ENCODE measurements at places on chromosomes 16 and 17. TPM values are rescaled to one million over a fixed set of nuclear protein-coding genes. Genes with fewer than 3 reads are reported as not detected.
A peak's percentile ranks its signal among the peaks of the same experiment; 100 is the strongest.

The NPIPB9 gene
- not detected for total RNA-seq

The ANKRD13B gene
- total RNA-seq = 13.4 TPM

The ABCC6 gene
- total RNA-seq = 27.5 TPM

The TMEM92 gene
- total RNA-seq = 27.2 TPM

The AP1G1 gene
- total RNA-seq = 98.1 TPM

The CNGB1 gene
- 0.29 TPM for total RNA-seq

The MSL1 gene
- total RNA-seq = 90.9 TPM

The GUCY2D gene
- 0.63 TPM for total RNA-seq

The GALR2 gene
- total RNA-seq = 0.20 TPM

GRCh38 chr17:44063704-44064639, 2.5 kb downstream of the LSM12 start:
- DNase-seq = no peak

DNA sequence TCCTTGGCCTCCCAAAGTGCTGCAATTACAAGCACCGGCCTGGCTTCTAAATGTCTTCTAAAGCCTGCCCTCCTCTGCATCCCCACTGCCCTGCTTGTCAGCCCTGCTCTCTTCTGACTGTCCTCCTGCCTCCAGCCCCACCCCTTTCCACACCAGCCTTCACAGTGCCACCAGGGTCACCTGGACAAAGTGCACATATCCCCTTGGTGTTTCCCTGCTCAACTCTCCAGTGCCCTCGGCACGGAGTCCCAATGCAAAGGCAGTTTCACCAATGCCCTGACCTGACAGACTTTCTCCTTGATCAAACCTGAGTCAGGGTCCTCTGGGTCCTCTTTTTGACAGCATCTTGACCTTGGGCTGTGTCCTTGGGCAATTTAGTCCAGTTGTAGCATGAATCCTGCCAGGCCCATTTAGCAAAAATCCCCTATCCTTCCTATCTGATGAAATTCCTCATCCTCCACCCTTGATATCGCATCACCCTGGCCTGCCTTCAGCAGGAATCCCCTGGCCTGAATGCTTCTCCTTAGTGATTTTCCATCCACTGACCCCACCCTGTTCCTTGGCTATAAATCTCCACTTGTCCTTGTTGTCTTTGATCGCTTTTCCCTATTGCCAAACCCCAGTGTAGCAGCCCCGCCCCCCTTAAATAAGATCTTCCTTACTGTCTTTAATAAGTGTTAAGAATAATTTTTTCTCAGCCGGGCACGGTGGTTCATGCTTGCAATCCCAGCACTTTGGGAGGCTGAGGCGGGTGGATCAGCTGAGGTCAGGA, 42.7 kb upstream of the ETV4 start:
- DNase-seq = no peak

GRCh38 chr16:22285080-22285479, 12.1 kb upstream of the POLR3E start:
- DNase-seq = no peak

- peak; percentile 94 for DNase-seq
These were observed 15.4 kb upstream of the NDEL1 start for GRCh38 chr17:8420041-8420934.

DNA sequence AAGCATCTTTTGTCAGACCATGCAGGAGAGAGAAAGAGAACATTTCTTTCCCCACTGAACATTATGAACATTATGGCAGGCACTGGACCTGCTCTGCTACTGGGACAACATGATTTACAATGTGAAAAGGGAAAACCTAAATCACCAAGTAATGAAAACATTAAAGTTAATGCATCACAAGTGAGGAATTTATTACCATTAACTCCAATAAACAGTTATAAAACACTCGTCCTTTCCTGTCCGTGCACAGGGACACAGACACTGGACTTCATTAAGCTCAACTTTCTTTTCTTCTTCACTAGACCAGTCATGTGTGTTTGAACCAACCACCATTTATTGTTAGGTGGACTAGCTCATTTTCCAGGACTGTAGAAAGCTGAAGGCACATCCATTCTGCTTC, 95.4 kb downstream of the SNX11 start:
- no peak for DNase-seq

- DNase-seq = no peak
These were observed 16.1 kb downstream of the G6PC3 start for GRCh38 chr17:44086364-44087311.

- no peak for DNase-seq
These were observed 118.3 kb upstream of the EEF2KMT start for GRCh38 chr16:5215901-5216300.

GRCh38 chr16:12833926-12834325, 30.2 kb upstream of the CPPED1 start:
- no peak for DNase-seq

DNA sequence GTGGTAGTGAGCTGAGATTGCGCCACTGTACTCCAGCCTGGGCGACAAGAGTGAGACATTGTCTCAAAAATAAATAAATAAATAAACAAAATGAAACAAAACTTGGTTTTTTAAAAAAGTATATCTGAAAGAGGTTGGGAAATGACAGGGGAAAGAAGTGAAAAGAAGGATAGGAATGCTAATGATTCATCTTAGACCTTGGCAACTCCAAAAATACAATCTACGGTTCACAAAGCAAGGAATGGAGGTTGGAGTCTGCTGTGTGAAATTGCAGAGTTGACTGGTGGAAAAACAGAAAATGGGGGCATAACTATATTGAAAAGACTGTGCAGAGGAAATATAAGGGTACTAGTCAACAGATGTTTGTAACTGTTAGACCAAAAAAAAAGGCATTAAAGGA, 40.0 kb upstream of the CD300E start:
- DNase-seq = no peak

GRCh38 chr17:80594431-80595269, 50.0 kb downstream of the RPTOR start:
- no peak for DNase-seq

DNA sequence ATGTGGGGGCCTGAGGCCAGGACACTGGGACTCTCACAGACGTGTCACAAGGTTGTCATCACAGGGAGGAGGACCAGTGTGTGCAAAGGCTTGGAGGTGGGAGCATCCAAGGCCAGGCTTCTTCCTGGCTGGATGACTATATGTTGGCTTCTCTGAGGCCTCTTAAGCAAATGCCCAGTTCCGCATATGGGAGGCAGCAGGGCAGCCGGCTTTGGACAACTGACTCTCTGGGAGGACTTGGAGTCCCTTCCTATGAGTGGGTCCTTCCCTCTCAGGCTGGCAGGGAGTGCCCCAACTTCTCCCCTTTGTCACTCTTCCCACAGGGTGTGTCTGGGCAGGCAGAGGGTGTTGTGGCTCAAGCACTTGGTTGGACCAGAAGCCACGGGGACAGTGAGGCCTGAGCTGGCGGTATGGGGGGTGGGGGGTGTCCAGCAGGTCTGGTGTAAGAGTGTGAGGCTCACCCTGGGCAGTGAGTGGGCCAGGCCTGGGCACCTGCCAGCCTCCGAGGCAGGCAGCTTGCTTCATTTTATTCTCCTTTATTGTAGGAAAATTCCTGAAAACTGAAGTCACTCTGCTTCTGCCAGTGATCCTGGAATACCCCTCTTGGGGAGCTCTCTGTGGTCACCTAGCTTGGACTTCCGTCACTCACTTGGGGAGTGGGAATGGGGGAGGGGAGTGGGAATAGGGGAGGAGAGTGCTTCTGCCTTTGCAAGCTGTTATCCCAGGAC, 14.9 kb downstream of the ADGRG1 start:
- no peak for DNase-seq

DNA sequence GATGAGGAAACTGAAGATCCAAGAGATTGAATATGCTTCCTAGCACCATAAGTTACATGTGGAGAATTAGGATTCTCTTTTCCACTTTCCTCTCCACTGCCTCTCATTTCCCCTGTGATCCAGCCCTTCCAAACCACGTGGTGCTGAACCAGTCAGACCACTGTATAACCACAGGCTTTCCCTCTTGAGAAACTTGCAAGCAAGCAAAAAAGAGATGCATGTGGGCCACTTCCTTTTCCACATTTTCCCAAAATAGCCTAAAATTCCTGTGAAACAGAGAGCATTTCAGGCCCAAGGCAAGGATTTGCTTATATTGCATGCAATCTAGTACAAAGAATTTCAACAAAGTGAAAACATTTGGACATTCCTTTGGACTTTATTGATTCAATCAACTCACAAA, 59.3 kb upstream of the KSR1 start:
- no peak for DNase-seq

DNA sequence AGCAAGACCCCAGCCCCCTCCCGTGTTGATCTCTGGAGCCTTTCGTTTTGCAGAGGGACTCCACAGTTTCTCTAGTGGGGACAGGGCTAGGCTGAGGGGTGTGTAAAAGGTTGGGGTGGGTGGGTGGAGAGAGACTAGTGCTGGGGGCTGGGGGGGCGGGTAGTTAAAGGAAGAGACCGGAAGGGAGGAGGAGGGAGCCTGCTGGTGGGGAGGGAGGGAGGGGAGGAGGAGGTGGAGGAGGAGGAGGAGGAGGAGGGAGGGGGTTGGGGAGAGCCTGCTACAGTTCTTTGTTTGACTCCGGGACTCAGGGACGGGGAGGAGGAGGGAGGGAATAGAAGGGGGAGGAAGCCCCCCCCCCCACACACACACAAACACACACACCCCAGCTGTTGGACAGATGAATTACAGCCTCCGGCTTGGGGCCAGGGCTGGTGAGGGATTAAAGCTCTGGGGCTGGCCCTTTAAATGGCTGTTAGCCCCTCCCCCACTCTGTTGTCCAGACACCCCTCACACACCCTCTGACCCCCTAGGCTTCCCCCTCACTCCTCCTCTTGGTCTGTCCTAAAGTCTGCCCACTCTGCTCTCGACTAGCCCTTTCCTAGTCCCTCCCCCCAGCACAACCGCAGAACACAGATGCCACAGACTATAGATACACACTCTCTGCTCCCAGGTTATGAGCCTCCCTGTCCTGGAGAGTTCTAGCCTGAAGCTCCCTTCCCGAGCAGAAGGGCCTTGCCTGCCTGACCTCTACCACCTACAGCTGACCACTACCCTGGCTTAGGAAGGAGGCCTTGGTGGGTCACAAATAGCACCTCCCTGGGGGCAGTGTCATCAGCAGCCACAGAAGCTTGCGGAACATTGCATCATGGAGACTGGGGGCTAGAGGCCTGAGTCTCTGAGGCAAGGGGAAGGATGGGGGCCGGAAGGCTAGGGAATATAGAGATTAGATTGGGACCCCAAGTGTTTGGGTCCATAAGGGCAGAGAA, 4.4 kb downstream of the KDM6B start:
- DNase-seq = no peak

DNA sequence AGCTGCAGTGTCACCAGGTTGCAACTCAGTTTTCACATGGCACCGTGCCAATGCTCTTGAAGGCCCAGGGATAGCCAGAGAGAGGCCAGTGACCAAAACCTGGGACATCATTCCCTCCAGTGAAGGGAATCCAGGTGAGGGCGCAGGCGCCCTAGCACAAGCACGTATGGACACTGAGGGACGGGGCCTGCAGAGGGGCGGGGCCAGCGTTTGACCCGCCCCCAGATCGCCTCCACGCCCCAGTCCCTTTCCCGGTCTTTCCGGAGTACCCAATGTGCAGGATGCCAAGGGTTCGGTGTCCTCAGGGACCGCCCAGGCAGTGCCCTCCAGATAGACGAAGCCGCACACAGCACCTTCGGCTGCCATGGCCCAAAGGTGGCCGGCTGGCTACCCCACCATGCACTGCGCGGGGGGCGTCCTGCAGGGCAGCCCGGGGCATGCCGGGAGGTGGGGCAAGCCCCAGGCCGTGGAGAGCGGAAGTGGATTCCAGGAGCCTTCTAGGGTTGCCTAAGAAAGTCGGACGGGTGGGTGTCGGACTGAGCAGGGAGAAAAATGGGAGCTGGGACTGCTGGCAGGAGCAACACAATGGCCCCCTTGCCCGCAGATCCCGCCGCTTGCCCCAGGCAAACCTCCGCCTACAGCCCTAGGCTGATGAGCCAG, 4.6 kb downstream of the SLC12A4 start:
- no peak for DNase-seq

DNA sequence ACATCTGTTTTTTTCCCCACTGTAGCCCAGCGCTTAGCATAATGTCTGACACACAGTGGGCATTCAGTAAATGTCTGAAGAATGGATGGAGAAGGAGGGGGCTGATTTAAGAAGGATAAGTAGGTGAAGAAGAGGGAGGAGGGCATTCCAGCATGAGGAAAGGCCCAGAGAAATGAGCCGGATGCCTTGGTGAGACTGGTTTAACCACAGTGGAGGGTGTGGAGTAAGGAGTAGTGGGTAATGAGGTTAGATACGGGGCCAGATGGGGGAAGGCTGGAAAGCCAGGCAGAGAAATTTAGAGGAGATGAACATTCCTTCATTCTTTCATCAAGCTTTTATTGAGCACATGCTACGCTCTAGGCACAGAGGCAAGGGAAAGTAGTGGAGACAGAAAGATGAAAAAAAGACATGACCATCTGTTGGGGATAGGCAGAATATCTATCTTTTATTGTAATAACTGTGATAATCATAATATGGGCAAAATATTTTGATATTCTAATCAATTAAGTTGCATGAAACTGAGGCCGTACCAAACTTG, 43.7 kb upstream of the NFAT5 start:
- DNase-seq = no peak

- no peak for DNase-seq
These were observed 29.5 kb upstream of the BRD7 start for GRCh38 chr16:50398336-50398735.

GRCh38 chr17:55911186-55911585, 160.3 kb downstream of the PCTP start:
- DNase-seq = no peak

All from mucosa of gallbladder (tissue), 1 donor.